ENCODE measurements at places on chromosomes 16 and 17.

GRCh38 chr17:57918017-57918895 lies 37.0 kb downstream of the CUEDC1 start:
- DNase-seq = no peak

GRCh38 chr16:15861996-15862395 lies 5.2 kb upstream of the MYH11 start:
- no peak for DNase-seq

GRCh38 chr17:69048634-69049033 lies 12.1 kb downstream of the ABCA9 start:
- no peak for DNase-seq

DNA sequence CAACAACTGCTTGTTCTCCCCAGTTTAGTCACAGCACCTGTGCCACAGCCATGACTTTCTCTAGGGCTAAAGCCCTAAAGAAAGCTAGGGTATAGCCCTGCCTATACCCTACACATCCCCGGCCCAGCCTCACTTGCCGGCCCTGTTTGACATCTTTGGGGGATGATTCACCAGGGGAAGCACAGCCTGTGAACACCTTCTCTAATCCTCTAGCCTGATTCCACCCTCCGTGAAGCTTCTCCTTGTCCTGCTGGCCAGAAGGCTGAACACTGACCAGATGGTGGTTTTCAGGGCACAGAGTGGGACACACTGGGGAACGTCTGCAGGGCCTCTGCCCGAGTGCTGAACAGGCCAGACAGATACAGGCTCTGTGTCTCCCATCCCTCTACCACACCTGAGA lies 6.0 kb downstream of the CLEC16A start:
- no peak for DNase-seq

GRCh38 chr17:65598746-65599145 lies 37.3 kb upstream of the AXIN2 start:
- DNase-seq = no peak

- no peak for DNase-seq
Measured at GRCh38 chr16:71584543-71585317, 7.8 kb upstream of the TAT start.

DNA sequence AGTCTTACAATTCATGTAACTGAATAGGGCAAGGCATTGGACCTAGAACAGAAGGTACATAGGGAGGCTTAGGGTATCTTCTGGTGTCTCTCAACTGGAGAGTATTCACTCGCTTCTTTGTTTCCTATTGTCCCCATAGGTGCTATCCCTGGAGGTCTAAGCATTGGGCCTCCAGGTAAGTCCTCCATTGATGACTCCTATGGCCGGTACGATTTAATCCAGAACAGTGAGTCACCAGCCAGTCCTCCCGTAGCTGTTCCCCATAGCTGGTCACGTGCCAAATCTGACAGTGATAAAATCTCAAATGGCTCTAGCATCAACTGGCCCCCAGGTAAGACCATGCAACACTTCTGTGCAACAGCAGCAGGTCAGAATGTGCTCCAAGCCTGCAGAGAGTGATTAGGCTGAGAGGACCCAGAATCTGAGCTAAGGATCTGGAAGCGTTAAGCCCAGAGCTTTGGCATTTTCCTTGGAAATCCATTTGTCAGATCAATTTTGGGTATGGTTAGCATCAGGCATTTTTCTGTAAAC lies 35.7 kb downstream of the TMC6 start:
- no peak for DNase-seq

DNA sequence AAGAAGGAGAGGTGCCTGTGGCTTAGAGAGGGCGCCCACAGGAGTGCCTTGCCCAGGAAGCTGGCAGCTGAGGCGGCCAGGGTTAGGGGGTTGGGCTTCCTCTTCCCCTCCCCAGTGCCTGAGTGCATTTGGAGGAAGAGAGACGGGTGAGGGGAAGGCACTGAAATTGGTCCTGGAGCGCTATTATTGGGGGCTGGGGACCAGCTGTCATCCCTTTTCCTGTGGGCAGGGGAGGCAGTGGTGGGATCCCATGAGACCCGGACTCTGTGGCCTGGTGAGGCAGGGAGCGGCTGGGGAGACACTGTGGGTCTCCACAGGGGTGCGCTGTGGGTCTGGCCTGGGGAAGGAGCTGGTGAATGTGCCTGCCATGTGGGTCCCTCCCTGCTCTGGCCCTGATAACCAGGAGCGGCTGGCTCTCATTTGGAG lies 259.7 kb downstream of the SEC14L1 start:
- DNase-seq = peak; percentile 62

DNA sequence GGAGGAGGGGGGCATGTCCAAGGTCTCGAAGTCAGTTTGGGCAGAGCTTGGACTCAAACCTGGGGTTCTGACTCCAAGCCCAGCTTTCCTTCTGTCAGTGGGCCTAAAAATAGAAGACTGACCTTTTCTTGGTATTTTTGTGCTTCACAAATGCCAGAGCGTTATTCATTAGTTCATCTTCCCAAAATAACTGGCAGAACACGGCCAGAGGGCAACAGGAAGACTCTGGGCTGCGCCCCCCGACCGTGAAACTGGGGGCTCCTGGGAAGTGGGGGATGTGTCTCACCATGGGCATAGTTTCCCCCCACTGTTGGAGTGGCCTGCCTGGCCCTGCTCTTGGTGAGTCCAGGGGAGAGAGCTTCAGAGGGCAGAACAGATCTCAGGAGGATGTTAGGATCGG lies 94.0 kb downstream of the SOCS1 start:
- no peak for DNase-seq

- no peak for DNase-seq
Measured at GRCh38 chr17:47968836-47969235, 2.1 kb upstream of the CDK5RAP3 start.

- no peak for DNase-seq
Measured at GRCh38 chr17:17787568-17787967, 49.2 kb downstream of the SREBF1 start.

DNA sequence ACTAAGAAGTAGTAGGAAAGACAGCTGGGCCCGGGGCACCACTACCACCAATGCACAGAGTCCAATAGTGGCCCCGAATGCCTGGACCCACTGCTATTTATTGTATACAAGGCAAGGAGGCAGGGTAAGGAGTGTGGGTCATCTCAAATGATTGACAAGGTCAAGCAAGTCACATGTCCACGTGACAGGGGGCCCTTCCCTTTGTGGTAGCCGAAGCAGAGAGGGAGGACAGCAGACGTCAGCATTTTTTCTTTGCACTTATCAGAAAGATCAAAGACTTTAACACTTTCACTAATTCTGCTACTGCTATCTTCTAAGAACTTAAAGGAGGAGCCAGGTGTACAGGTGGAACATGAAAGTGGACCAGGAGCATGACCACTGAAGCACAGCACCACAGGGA lies 6.5 kb downstream of the VPS53 start:
- no peak for DNase-seq

- DNase-seq = peak; percentile 64
Measured at GRCh38 chr17:50613007-50613992, 21.4 kb upstream of the ABCC3 start.

GRCh38 chr17:2925011-2925410 lies 128.8 kb downstream of the RAP1GAP2 start:
- DNase-seq = no peak

GRCh38 chr17:46013502-46014165 lies 14.6 kb downstream of the STH start:
- DNase-seq = no peak

GRCh38 chr16:82585675-82586074 lies 41.1 kb upstream of the CDH13 start:
- DNase-seq = no peak

- no peak for DNase-seq
Measured at GRCh38 chr17:78838574-78839005, 2.0 kb downstream of the USP36 start.

- no peak for DNase-seq
Measured at GRCh38 chr17:82461827-82462524, 3.4 kb downstream of the NARF start.

- DNase-seq = no peak
Measured at GRCh38 chr16:70689970-70690891, 4.4 kb upstream of the MTSS2 start.
